ENCODE measurements at places on chromosomes 5 and 9.

GRCh38 chr9:25864509-25864908 lies 186.3 kb upstream of the TUSC1 start:
- DNase-seq: no peak

GRCh38 chr9:112013266-112013665 lies 116.7 kb downstream of the UGCG start:
- no peak for DNase-seq

DNA sequence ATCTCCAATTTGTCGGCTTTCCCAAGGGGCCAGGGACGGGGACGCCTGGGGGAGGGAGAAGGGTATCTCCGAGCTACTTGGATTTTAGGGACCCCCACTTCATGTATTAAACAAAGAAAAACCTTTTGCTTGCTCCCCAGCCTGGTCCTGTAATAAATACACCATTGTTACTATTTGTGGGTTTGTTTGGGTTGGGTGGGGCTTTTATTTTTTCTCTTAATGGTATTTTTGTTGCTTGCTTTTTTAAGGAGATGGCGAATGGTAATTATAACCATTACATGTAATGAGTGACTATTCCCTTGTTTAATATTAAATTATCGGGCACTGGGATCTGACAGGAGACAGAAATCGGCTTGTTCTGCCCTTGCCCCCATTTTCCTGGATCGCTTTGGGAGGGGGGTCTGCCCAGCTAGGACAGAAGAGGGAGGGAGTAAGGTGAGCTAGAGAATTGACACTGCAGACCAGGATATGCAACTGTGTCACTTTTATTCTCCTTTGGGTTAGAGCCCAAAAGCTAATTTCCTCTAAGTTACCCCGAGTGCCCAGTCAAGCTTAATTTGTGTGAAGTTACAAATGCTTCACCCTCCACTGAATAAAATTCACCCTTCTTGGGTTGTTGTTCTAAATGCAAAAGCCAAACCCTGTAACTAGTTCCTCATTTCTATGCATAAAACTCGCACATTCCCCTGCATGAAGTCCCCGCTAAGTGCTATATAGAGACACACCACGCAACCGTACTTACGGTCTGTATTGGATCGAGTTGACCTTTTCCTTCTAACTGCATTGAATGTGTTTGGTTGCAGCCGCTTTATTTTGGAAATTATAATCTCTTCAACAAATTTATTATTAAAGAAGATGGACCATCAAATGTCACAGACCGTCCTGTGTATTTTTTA lies 1.6 kb upstream of the ZNF608 start:
- no peak for DNase-seq

DNA sequence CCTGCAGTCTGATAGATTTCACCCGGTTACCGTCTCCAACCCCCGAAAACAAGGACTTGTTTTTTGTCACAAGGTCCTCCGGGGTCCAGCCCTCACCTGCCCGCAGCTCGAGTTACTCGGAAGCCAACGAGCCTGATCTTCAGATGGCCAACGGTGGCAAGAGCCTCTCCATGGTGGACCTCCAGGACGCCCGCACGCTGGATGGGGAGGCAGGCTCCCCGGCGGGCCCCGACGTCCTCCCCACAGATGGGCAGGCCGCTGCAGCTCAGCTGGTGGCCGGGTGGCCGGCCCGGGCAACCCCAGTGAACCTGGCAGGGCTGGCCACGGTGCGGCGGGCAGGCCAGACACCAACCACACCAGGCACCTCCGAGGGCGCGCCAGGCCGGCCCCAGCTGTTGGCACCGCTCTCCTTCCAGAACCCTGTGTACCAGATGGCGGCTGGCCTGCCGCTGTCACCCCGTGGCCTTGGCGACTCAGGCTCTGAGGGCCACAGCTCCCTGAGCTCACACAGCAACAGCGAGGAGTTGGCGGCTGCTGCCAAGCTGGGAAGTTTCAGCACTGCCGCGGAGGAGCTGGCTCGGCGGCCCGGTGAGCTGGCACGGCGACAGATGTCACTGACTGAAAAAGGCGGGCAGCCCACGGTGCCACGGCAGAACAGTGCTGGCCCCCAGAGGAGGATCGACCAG lies 121.3 kb downstream of the DAB2IP start:
- DNase-seq: no peak

- DNase-seq: no peak
These were observed 559 bp downstream of the SLC38A9 start for GRCh38 chr5:55711507-55712022.

DNA sequence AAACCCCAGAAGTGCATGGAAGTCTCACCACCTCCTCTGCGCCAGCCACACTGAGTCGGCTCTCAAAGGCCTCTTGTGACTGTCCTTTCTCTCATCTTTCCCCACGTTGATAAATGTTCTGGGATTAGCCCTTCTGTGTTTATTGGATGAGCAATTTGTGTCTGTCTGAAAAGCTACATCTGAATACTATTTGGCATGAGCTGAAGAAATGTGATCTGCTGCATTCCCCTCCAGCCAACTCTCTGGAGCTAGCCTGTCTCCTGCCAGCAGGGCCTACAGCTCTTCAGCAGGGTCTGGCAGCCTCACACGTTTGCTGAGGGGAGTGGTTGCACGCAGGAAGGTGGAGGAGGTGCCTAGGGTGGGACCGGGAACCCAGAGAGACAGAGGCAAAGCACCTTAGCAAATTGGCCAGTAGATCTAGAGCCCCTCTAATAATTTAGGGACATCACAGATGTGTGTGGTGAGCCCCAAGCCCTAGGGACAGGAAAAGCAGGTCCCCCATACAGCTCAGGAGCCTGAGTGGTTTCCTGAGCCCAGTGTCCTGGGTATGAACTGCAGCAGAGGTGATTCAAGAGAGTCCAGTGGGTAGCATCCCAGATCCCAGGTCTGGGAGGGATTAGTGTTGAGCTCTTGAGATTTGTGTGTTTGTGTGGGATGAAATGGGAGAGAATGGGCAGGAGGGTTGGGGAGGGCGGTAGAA lies 20.5 kb upstream of the B4GALT1 start:
- no peak for DNase-seq

DNA sequence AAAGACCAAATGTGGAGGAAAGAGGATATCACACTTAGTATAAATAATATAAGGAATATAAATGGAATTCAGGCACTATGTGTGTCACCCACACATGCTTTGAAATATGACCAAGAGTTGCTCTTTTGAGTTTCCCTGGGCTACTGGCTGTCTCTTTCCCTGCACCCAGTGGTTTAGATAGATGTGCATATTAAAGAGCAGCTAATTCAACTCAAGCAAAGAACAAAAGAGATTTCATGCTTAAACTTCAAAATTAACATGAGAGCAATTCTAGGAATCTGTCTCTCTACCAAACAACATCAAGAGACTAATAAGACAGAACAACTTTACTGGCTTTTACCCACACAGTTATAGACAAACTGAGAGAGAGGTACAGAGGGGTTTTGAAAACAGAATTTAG lies 38.0 kb upstream of the ITGA1 start:
- no peak for DNase-seq

- no peak for DNase-seq
These were observed 14.3 kb downstream of the IER5L start for GRCh38 chr9:129163753-129164152.

GRCh38 chr5:73908846-73909245 lies 282.9 kb downstream of the ARHGEF28 start:
- DNase-seq: no peak

DNA sequence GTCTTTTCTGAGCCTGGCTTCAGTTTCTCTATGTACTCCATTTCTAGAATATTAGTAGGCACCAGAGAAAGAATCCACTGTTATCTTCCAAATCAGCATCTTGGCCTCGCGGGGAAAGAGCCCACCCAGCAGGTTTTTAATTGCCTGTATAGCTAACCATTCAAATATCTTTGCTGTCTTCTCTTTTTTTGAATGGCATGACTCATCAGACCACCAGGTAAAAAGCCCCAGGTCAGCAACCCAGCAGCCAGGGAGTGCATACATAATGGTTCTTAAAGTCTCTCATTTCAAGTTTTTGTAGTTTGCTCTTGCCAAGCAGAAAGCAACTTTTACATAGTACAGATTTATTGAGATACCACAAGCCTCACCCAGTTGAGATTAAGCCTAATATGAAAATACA lies 50.7 kb downstream of the TMEM167A start:
- DNase-seq: no peak

- DNase-seq: no peak
These were observed 14.9 kb downstream of the GAPT start for GRCh38 chr5:58505971-58506640.

- DNase-seq: no peak
These were observed 162.1 kb downstream of the ARL15 start for GRCh38 chr5:54148067-54148845.

All from NCI-H1417 treated with DMSO at 0.1 percent for 48 hours (cell line).